H9 (cell line): ENCODE measurements at places on chromosomes 2 and 18. TPM values are rescaled to one million over a fixed set of nuclear protein-coding genes. Genes with fewer than 3 reads are reported as not detected.

- DNase-seq, result no peak
- no peak overlapping the region for H3K27ac ChIP-seq
- H3K36me3 ChIP-seq, result no peaks in the 10 kb centered on the region
- H3K27me3 ChIP-seq, result no peaks in the 10 kb centered on the region
Observed at GRCh38 chr18:63788447-63789096, 13.4 kb downstream of the SERPINB7 start.

GRCh38 chr18:72674710-72675109 lies 130.6 kb upstream of the CBLN2 start:
- no peak overlapping the region for H3K4me3 ChIP-seq
- DNase-seq, result no peak
- no peaks in the 10 kb centered on the region for H3K4me1 ChIP-seq
- no peaks in the 10 kb centered on the region for H3K27me3 ChIP-seq
- H3K27ac ChIP-seq, result no peak overlapping the region
- H3K36me3 ChIP-seq, result no peaks in the 10 kb centered on the region

GRCh38 chr2:63122921-63123320 lies 72.3 kb downstream of the OTX1 start:
- peaks cover 8% of the 10 kb centered on the region for H3K36me3 ChIP-seq
- H3K4me3 ChIP-seq, result no peak overlapping the region
- DNase-seq, result no peak

GRCh38 chr2:26720322-26721114 lies 28.0 kb downstream of the KCNK3 start:
- no peak overlapping the region for H3K27ac ChIP-seq
- peaks cover 4% of the 10 kb centered on the region; the same call in 1 of the 2 replicates for H3K4me1 ChIP-seq
- H3K36me3 ChIP-seq, result no peaks in the 10 kb centered on the region
- no peaks in the 10 kb centered on the region for H3K27me3 ChIP-seq
- no peak for DNase-seq

GRCh38 chr2:26609839-26610277 lies 31.3 kb downstream of the CIB4 start:
- H3K27me3 ChIP-seq, result no peaks in the 10 kb centered on the region
- H3K27ac ChIP-seq, result no peak overlapping the region
- no peaks in the 10 kb centered on the region for H3K4me1 ChIP-seq
- H3K36me3 ChIP-seq, result no peaks in the 10 kb centered on the region

DNA sequence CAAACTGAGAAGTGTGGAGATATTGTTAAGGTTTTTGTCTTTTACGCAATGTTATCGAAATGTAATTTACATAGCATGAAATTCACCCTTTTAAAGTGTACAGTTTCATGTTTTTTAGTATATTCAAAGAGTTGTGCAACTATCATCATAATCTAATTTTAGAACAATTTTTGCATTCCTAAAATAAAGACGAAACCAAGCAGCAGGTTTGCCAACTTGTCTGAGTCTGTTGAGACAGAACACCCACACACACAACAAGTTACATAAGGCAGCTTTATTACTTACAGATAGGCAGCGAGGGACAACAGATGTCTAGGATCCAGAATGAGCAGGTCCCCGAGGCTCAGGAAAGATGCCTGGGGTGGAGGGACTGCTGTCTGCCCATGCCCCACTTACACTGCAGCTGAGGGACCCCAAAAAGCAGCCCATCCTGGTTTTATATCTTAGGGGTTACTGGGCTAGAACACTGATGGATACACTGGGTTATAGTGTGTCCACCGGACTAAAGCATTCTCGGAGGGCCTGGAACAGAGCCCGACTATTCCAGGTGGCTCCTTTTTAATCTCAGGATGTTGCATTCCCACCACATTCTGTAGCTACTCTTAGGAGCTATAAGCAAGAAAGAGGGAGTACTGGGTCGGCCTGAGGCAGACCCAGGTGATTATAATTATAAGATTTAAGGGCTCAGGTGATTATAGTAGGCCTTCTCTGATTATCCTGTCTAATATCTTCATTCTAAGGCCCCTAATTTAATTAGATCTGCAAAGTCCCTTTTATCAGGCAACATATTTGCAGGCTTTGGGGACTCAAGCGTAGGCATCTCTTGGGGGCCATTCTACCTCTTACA lies 150.2 kb upstream of the DOK6 start:
- no peak for DNase-seq
- no peak overlapping the region for H3K27ac ChIP-seq
- no peaks in the 10 kb centered on the region for H3K36me3 ChIP-seq
- no peaks in the 10 kb centered on the region for H3K27me3 ChIP-seq

DNA sequence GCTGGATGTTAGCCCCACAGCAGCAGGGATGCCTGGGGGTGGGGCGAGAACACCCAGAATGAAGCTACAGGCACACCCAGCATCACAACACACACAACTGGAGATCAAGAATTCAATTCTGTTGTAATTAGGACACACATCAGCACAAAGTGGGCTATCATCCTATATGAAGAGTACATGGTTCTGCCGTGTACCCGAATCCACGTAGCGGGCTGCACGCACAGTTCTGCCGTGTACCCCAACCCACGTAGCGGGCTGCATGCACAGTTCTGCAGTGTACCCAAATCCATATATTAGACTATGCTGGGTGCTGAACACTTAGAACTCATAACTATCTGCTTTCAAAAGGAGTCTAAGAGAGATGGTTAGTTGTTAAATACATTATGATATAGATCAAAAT lies 86.5 kb downstream of the EIPR1 start:
- no peak for DNase-seq
- H3K27ac ChIP-seq, result no peak overlapping the region
- H3K4me1 ChIP-seq, result no peaks in the 10 kb centered on the region
- no peaks in the 10 kb centered on the region for H3K27me3 ChIP-seq
- H3K4me3 ChIP-seq, result no peak overlapping the region

- no peaks in the 10 kb centered on the region for H3K36me3 ChIP-seq
- H3K4me3 ChIP-seq, result no peak overlapping the region
- DNase-seq, result no peak
- H3K4me1 ChIP-seq, result no peaks in the 10 kb centered on the region
- H3K27ac ChIP-seq, result no peak overlapping the region
Observed at GRCh38 chr2:29561181-29561580, 360.2 kb downstream of the ALK start.

- H3K4me3 ChIP-seq, result no peak overlapping the region
- no peaks in the 10 kb centered on the region for H3K27me3 ChIP-seq
- H3K36me3 ChIP-seq, result no peaks in the 10 kb centered on the region
- peak; percentile 80 for DNase-seq
Observed at GRCh38 chr2:237923481-237924163, 43.2 kb upstream of the UBE2F start.

- H3K4me1 ChIP-seq, result no peaks in the 10 kb centered on the region; the same call in 1 of the 2 replicates
- no peak for DNase-seq
- no peak overlapping the region for H3K4me3 ChIP-seq
- no peaks in the 10 kb centered on the region for H3K36me3 ChIP-seq
Observed at GRCh38 chr2:75087736-75088135, 111.6 kb downstream of the TACR1 start.

DNA sequence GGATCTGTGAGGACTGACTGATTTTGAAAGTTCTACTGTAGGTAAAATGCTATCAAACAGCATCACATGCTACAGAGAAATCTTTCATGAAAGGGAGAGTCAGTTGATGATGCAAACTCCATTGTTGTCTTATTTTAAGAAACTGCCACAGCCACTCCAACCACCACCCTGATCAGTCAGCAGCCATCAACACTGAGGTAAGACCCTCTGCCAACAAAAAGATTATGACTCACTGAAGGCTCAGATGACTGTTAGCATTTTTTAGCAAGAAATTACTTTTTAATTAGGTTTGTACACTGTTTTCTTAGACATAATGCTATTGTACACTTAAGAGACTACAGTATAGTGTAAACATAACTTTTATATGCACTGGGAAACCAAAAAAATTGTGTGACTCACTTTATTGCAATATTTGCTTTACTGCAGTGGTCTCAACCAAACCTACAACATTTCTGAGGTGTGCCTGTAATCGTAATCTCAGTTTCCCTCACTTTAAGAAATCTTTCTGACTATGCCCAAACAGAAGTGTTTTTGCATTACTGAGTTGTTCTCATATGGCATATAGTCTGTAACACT lies 42.8 kb downstream of the METTL8 start:
- no peak overlapping the region for H3K27ac ChIP-seq
- peaks cover 6% of the 10 kb centered on the region; the same call in 1 of the 2 replicates for H3K4me1 ChIP-seq

- H3K36me3 ChIP-seq, result peaks cover 6% of the 10 kb centered on the region
- no peak overlapping the region for H3K4me3 ChIP-seq
- DNase-seq, result no peak
- H3K27me3 ChIP-seq, result no peaks in the 10 kb centered on the region
Observed at GRCh38 chr2:128329607-128330006, 10.9 kb upstream of the HS6ST1 start.

DNA sequence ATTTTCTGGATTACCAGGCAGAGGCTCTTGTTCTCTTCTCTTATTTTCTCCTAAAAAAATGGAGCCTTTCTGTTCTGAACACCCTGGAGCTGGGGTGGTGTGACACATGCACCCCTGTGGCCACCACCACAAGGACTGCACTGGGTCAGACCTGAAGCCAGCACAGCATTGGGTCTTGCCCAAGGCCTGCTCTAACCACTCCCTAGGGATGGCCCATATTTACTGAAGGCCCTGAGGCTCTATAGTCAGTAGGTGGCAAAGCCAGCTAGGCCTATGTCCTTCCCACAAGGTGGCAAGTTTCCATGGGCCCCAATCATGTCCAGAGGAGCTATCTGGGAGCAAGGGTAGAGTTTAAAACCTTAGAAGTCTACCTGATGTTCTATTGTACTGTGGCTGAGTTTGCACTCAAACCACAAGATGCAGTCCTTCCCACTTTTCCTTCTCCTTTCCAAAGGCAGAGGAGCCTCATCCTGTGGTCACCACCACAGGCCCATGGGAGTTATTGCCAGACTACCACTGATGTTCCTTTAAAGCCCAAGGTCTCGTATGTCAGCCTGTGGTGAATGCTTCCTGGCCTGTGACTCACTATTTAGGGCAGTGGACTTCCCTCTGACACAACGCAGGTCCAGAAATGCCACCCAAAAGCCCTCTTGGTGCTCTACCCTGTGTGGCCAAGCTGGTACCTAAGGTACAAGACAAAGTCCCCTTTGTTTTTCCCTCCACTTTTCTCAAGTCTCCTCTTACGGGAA lies 15.0 kb upstream of the FMNL2 start:
- H3K27ac ChIP-seq, result no peak overlapping the region
- H3K36me3 ChIP-seq, result no peaks in the 10 kb centered on the region
- no peaks in the 10 kb centered on the region for H3K27me3 ChIP-seq
- H3K4me3 ChIP-seq, result no peak overlapping the region

GRCh38 chr18:3631887-3632286 lies 181.9 kb downstream of the TGIF1 start:
- no peaks in the 10 kb centered on the region for H3K4me1 ChIP-seq
- no peaks in the 10 kb centered on the region for H3K27me3 ChIP-seq
- no peak overlapping the region for H3K4me3 ChIP-seq
- H3K27ac ChIP-seq, result no peak overlapping the region
- DNase-seq, result no peak

DNA sequence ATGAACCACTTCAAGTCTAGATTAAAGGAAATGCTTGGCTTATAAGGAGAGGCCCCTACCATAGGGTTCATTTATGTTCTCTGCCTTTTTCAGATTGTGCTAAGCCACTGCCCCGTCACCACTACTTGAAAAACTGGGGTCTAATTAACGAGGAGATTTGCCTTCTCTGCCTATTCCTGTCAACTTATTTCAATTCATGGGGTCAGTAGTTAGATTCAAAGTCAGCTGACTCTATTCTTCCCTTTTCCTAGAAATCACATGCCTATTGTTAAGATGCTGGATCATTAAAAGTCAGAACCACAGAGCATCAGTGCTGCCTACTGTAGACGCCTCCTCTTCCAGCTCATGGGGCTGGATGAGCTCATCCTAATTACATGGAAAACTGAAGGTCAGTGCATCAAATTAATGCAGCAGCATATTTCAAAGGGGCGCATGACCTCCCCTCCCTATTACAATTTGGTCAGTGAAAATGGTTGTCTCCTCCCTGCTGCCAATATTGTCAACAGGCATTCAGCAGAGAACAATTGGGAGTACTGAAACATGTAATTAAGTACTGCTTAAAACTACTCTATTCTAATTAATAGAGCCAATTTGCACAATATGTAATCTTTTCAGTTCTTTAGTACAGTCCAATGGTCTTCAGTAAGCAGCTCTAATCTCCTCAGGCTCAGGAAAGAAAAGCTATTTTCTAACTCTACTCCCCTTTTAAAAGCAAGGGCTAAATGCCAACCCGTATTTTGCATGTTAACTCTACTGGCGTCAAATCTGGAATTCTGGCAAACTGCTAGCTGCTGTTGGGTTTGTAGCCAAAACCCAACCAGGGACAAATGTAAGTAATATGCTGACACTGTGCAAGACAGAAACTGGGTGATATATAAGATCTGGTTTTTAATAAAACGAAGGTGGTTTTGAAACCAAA lies 117.4 kb upstream of the ITGB6 start:
- no peaks in the 10 kb centered on the region for H3K36me3 ChIP-seq
- no peak overlapping the region for H3K4me3 ChIP-seq
- H3K4me1 ChIP-seq, result no peaks in the 10 kb centered on the region; the same call in 1 of the 2 replicates
- no peaks in the 10 kb centered on the region for H3K27me3 ChIP-seq
- DNase-seq, result no peak
- H3K27ac ChIP-seq, result no peak overlapping the region

GRCh38 chr2:187593697-187594096 lies 39.5 kb upstream of the TFPI start:
- H3K4me3 ChIP-seq, result no peak overlapping the region
- H3K27me3 ChIP-seq, result no peaks in the 10 kb centered on the region
- no peaks in the 10 kb centered on the region; the same call in 1 of the 2 replicates for H3K36me3 ChIP-seq
- no peak for DNase-seq
- H3K27ac ChIP-seq, result no peak overlapping the region

GRCh38 chr18:58609536-58609993 lies 19.3 kb downstream of the ALPK2 start:
- no peaks in the 10 kb centered on the region for H3K36me3 ChIP-seq
- peaks cover 12% of the 10 kb centered on the region; the same call in 1 of the 2 replicates for H3K4me1 ChIP-seq
- no peak for DNase-seq
- no peaks in the 10 kb centered on the region for H3K27me3 ChIP-seq
- H3K4me3 ChIP-seq, result no peak overlapping the region

DNA sequence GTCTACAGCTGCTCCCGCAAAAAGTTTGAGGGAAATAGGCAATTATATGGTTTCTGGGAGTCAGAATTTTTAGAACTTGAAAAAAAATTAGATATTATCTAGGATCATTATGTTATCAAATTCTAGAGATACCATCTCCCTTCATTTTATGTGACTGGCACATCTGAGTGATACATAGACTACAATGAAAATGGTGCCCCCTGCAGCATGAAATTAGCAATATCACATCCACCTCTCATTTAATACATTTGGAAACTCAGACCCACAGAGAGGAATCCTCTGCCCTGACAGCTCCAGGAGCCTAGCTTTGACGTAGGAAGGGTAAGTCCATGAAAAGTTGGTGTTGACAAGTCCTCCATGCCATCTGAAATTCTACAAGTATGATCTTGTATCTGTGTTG lies 381.6 kb downstream of the SUCLG1 start:
- no peaks in the 10 kb centered on the region for H3K36me3 ChIP-seq
- no peaks in the 10 kb centered on the region for H3K27me3 ChIP-seq
- H3K4me3 ChIP-seq, result no peak overlapping the region
- no peak overlapping the region for H3K27ac ChIP-seq
- no peaks in the 10 kb centered on the region for H3K4me1 ChIP-seq

- H3K27me3 ChIP-seq, result no peaks in the 10 kb centered on the region
- no peak for DNase-seq
- no peaks in the 10 kb centered on the region; the same call in 1 of the 2 replicates for H3K4me1 ChIP-seq
Observed at GRCh38 chr18:76960528-76961035, 138.2 kb downstream of the ZNF236 start.

Gene ALKAL2
- 0.48 and 0.68 TPM in 2 replicates for total RNA-seq

Gene FECH
- 24.1 and 24.8 TPM in 2 replicates for total RNA-seq

Gene ATG4B
- total RNA-seq, result 105 and 110 TPM in 2 replicates

Gene CTAGE1
- total RNA-seq, result not detected in 2 replicates

Gene IL1F10
- not detected in 2 replicates for total RNA-seq

Gene OTOS
- not detected in 2 replicates for total RNA-seq

Gene DPYSL5
- total RNA-seq, result 6.4 and 6.9 TPM in 2 replicates

Gene ACKR3
- total RNA-seq, result 0.44 and 0.64 TPM in 2 replicates

Gene SRD5A2
- not detected in 2 replicates for total RNA-seq

Gene STEAP3
- 15.4 and 15.9 TPM in 2 replicates for total RNA-seq
